ENCODE measurements at places on chromosomes 5 and 9. TPM values are rescaled to one million over a fixed set of nuclear protein-coding genes. Genes with fewer than 3 reads are reported as not detected.

The LCN2 gene
- 30.5 TPM for total RNA-seq

The SLC25A2 gene
- 0.23 TPM for total RNA-seq

The SH3GL2 gene
- total RNA-seq = 1.5 TPM

The SPACA9 gene
- 5.7 TPM for total RNA-seq

The TMEM232 gene
- 5.1 TPM for total RNA-seq

- no peak for DNase-seq
- H3K4me1 ChIP-seq = no peaks in the 10 kb centered on the region
- no peaks in the 10 kb centered on the region for H3K36me3 ChIP-seq
Observed at GRCh38 chr9:135139366-135139959, 52.0 kb downstream of the OLFM1 start.

DNA sequence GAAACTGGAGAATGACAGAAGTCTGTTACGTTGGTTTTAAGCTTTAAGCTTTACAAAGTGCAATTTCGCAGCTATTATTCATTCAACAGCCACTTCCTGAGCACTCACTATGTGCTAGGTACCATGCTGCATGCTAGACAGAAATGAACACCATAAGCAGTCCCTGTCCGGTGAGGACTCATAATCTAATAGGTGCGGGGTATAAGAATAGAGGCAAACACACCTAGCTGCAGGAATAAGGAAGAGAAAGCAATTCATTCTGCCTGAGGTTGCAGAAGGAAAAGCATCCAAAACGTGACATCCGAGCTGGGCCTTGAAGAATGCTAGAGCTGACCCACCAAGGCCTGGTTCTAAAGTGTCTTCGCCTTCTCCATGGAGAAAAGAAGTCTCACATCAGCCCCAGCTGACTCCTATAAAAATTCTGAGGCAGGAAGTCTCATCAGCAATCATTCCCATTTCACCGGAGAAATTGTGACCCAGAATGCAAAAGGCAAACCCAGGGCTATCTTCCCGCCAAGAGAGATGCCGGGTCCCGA is 542 bp downstream of the FKBP15 start:
- H3K4me1 ChIP-seq = peaks cover 3% of the 10 kb centered on the region
- no peaks in the 10 kb centered on the region for H3K27me3 ChIP-seq
- peak overlapping the region; percentile 79 for H3K4me3 ChIP-seq
- DNase-seq = no peak
- no peaks in the 10 kb centered on the region for H3K36me3 ChIP-seq

DNA sequence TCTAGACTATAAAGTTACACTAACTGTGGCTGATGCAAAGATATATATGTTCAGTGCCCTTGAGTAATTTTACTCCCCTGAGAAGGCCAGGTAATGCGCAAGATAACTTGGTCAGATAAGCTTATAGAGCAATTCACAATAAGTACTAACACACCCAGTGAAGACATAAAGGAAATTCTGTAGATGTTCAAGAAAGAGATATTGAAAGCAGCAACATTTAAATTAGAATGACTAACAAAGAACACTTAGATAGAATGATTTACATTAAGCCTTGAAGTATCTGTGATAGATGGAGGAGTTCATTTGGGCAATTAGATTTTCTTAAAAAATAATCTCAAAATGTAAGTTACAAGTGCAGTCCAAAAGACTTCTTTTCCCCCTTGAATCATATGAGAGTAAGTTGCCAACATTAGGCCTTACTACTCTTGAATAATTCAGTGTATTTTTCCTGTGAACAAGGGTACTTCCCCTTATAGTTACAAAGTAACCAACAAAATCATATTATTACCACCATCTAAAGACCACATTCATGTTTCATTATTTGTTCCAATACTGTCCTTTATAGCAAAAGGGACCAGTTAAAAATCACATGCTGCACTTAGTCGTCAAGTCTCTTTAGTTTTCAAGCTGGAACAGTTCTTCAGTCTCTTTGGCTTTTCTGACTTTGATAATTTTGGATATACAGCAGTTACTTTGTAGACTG is 44.4 kb upstream of the ELOVL7 start:
- H3K4me3 ChIP-seq = no peak overlapping the region
- H3K36me3 ChIP-seq = no peaks in the 10 kb centered on the region
- H3K27ac ChIP-seq = no peak overlapping the region
- no peaks in the 10 kb centered on the region for H3K27me3 ChIP-seq
- H3K4me1 ChIP-seq = no peaks in the 10 kb centered on the region

GRCh38 chr5:180414176-180414575 is 61.0 kb upstream of the GFPT2 start:
- no peaks in the 10 kb centered on the region for H3K27me3 ChIP-seq
- H3K36me3 ChIP-seq = no peaks in the 10 kb centered on the region
- H3K4me3 ChIP-seq = no peak overlapping the region
- no peak for DNase-seq
- H3K27ac ChIP-seq = no peak overlapping the region
- no peaks in the 10 kb centered on the region for H3K4me1 ChIP-seq

All from prostate gland (tissue), 2 donors.